ENCODE measurements at places on chromosomes 13 and 19.
A peak's percentile ranks its signal among the peaks of the same experiment; 100 is the strongest.

DNA sequence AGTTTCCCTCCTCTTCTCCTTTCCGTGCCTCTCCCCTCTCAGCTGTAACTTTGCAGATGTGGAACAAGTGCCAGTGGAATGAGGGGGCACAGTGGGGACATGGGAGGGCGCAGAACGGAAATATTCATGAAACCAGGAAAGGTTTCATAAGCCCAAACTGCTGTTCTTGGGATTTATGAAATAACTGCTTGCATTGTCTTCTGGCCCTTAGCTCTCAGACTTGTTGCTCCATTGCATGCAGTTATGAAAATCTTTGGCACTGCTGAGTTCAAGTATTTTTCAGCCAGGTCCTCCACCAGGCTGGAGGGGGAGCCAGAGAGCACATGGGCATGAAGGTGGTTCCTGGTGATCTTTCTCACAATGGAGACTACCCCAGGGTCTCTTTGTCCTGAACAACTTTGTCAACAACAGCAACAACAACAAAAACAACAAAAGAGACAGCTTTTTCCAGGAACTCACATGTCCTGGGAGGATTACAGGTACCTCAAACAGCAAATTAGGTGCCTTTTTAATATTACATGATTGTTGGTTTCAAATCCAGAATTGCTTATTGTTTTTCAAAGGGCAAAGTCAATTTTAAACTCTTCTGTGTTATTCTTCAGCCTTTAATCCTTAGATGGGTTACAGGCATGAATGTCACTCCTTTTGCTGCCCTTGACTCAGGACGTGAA is 1.5 kb downstream of the RGCC start:
- DNase-seq, result peak; percentile 80

DNA sequence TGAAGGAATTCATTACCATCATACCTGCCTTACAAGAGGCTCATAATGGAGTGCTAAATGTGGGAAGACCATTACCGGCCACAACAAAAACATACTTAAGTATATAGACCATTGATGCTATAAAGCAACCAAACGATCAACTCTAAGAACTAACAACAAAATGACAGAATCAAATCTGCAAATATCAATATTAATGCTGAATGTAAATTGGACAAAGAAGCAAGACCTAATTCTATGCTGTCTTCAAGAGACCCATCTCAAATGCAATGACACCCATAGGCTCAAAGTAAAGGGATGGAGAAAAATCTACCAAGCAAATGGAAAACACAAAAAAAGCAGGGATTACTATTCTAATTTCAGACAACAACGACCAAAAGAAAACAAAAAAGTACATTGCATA is 52.3 kb upstream of the GPC6 start:
- no peak for DNase-seq

DNA sequence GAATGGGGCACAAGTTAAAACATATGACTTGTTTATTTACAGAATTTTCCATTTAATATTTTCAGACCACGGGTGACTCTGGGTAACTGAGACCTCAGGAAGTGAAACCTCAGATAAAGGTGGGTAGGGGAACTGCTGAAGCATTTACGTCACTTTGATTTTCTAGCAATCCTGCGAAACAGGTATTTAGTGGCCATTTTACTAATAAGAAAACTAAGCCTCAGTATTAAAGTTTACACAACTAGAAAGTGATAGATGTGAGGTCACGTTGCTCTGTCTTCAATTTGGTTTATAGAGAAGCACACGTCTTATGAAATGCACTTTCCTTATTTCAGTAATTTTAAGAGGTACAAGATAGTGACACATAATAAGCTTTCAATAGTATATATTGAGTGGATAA is 402.8 kb downstream of the FGF9 start:
- DNase-seq, result no peak

DNA sequence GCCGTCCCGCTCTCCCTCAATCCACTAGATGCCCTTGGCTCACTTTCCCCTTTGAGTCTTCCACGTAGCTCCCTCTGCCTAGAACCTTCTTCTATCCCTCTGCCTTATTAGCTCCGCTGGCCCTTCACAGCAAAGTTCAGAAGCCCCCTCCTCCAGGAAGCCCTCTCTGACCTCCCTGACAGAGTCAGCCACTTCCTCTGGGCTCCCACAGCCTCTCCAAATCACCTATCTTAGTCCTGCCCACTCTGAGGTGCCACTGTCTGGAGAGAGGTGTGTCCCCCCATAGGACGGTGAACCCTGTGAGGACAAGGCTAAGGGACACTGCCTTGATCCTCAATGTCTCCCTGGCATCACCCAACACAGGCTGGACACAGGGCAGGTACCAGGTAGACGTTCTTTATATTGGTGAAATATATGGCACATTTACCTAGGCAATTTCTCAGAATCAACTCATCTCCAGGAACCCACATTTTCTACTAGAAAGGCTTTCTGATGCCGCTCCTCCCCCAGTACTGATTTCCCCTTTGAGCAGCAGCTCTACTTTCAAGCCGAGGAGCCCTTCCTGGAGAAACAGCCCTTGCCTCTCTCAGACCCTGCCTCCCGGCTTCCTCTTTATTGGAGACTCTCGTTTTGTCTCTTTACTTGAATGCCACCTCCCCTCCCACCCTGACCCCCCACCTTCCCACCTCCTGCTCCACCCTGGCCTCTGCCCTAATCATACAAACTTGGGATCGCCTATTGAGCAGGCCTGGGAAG is 3.4 kb upstream of the TGFB1 start:
- peak; percentile 60 for DNase-seq

DNA sequence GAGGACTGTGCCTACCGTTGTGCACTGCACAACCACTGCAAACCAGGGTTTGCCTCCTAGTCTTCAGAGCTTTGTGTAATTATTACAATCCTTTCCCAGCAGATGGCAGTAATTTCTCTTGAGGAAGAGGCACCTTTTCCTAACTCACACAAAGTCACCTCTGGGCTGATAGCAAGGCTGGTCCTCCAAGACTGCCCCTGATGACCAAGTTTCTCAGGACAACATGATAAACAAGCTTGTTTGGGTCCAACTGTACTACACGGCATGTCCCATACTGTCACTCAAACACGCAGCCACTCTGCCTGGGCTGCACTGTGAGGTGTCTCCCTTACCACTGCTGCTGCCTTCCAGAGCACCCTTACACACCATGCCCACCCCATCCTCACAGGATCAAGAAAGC is 39.3 kb downstream of the RFXAP start:
- DNase-seq, result no peak

GRCh38 chr19:604355-604754 is 14.7 kb downstream of the HCN2 start:
- peak; percentile 76 for DNase-seq

All from activated CD4-positive, alpha-beta memory T cell treated with anti-CD3 and anti-CD28 coated beads for 36 hours (primary cell).